ENCODE measurements at places on chromosomes 4 and X. TPM values are rescaled to one million over a fixed set of nuclear protein-coding genes. Genes with fewer than 3 reads are reported as not detected.

SCRG1 gene
- 0.58 TPM for total RNA-seq

DNA sequence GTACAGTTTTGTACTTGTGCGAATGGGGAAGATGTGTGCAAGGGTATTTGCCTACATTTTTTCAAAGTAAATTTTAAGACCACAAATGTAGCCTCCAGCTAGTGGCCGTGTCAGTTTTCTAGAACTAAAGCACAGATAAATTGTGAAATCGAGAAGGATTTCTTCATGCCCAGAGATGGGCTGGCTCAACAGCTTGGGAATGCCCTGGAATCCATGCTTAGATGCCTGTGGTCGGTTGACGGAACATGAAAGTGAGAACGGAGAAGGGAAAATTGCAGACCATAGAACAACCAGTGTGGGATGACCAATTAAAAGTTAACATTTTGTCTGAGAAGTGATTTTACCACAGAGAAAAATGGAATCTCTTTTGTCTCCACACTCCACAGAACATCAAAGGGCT lies 73.2 kb upstream of the VCX2 start:
- DNase-seq: no peak
- H3K27me3 ChIP-seq: no peaks in the 10 kb centered on the region
- no peak overlapping the region for H3K4me3 ChIP-seq
- no peaks in the 10 kb centered on the region for H3K36me3 ChIP-seq
- no peaks in the 10 kb centered on the region for H3K4me1 ChIP-seq
- H3K27ac ChIP-seq: no peak overlapping the region

MSL3 gene
- 13.6 TPM for total RNA-seq

- H3K4me3 ChIP-seq: no peak overlapping the region
- DNase-seq: no peak
- no peaks in the 10 kb centered on the region for H3K4me1 ChIP-seq
- no peaks in the 10 kb centered on the region for H3K36me3 ChIP-seq
- H3K27me3 ChIP-seq: no peaks in the 10 kb centered on the region
These were observed 30.6 kb upstream of the CCKAR start for GRCh38 chr4:26520728-26521450.

DNA sequence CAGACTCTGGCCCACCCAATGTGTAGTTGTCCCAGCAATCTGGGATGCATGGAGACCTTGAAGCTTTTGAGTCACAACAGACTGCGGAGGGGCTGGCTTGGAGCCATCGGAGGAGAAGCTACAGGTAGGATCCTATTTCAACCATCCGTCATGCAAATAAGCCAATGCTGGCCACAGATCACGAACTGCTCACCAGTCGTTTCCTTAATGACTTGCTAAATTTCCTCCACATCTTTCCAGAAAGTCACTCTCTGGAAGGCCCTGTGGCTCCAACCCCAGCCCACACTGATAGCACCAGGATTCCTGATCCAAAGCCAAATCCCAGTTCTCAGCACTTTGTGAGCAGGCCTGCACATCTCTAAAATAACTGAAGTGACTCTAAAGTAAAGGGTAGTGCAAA lies 321.3 kb downstream of the RAB28 start:
- no peaks in the 10 kb centered on the region for H3K27me3 ChIP-seq
- H3K4me3 ChIP-seq: no peak overlapping the region
- no peak overlapping the region for H3K27ac ChIP-seq
- H3K36me3 ChIP-seq: no peaks in the 10 kb centered on the region
